Anterior cingulate cortex (tissue), 58 donors: ENCODE measurements at places on chromosomes 1 and 21.

DNA sequence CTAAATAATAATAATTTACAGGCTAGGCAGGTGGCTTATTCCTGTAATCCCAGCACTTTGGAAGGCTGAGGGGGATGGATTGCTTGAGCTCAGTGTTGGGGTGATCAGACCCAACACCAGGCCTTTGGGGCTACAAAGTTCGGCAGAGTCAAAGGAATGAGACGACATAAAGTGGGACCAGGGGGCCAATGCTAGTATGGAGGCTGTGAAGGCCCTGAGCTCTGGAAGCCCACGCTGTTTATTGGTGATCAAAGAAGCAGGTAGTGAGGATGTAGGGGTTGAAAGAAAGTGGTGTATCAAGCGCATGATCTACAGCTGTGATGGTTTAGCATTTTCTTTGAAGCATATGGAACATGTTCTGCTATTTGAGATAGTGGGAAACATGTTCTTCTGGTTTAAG is 5.6 kb downstream of the BTBD8 start:
- DNase-seq = no peak

- no peak for DNase-seq
These were observed 173.2 kb downstream of the LBR start for GRCh38 chr1:225254676-225255075.

- DNase-seq = no peak
These were observed 1.8 kb downstream of the PIK3R3 start for GRCh38 chr1:46130606-46131005.

DNA sequence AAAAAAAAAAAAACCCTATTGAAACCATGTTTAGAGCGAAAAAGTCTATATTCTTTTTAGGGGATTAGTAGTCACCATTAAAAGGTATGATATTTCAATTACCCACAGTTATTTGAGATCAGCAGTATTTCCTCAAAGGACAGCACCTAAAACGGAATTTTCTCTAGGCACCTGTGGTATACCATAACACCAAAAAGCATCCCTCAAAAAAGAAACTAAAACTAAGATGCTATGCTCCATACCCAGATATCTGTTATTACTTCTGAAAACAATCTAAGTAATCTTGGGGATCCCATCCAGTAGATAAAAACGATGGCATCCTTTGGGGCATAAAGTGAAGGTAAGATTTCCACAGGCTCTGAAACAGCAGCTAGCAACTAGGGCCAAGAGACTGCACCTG is 89.0 kb downstream of the RERE start:
- DNase-seq = no peak

DNA sequence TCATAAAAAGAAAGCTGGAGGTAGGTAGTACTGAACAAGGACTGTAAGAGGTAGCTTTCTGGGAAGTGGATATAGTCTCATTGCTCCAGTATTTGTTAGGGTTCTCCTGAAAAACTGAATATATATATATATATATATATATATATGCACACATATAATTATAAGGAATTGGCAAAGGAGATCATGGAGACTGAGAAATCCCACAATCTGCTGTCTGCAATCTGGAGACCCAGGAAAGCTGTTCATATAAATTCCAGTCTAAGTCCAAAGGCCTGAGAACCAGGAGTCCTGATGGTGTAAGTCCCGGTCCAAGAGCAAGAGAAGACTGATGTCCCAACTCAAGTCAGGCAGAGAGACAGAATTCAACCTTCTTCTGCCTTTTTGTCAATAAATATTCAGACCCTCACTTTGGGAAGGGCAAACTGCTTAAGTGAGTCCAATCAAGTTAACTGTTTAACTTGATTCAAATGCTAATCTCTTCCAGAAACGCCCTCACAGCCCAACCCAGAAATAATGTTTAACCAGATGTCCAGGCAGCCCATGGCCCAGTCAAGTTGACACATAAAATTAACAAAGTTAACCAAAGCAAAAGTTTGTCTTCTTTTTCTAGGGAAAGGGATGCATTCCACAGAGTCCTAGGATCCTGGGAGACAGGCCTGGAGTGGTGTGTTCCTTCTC is 225.3 kb upstream of the KAZN start:
- no peak for DNase-seq

DNA sequence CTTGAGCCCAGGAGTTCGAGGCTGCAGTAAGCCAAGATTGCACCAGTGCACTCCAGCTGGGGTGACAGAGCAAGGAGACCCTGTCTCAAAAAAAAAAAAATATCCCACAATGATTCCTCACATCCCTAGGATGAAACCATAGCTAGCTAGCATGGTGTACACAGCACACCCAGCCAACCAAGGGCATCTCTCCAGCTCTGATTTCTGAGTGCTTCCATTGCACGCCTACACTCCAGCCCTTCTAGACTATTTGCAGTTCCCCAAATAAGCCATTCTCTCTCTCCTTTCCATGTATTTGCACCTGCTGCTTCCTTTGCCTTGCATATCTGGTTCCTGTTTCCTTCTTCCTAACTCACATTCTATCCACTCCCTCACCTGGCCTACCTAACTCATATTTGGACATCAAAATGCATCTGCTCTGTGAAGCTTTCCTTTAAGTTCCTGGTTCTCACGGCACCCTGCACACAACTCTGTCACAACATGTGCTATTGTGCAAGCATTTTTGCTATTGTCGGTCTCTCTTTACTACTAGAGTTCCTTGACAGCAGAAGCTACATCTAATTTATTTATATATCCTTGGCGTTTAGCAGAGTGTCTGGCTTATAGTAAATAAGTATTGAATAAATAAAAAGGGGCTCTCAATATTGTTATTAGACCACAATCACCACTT is 2.4 kb upstream of the ELAPOR1 start:
- DNase-seq = peak; percentile 13

DNA sequence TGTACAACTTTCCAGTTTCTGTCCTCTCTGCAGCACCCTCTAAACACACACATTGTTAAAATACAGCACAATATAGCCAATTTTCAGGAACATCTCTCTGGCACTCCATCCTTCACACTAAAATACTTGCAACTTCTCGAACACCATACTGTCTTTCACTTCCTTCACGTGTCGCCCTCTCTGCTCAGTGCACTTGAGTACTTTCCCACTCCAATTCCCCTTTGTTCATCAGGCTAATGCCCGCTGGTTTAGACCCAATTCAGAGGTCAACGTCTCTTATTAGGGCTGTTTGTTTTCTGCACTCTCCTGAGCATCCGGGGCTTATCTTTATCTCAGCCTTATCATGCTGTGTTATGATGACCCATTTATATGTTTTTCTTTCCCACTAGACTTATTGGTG is 238.2 kb upstream of the SGIP1 start:
- no peak for DNase-seq

- DNase-seq = peak; percentile 48
These were observed 5.7 kb downstream of the GJB3 start for GRCh38 chr1:34786521-34787325.

DNA sequence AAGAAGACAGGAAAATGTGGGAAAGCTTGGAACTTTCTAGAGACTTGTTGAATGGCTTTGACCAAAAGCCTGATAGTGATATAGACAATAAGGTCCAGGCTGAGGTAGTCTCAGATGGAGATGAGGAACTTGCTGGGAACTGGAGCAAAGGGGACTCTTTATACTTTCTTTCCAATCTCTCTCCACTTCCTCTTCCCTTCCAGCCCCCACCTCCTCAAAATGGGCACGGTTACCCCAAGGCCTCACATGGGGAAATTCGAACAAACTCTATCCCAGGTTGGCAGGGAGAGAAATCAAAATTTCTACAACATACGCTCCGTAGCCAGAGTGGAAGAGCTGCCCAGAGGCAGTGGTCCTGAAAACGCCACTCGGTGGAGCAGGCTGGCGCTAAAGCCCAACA is 15.2 kb downstream of the PPT1 start:
- no peak for DNase-seq

GRCh38 chr1:212020975-212021374 is 14.4 kb downstream of the INTS7 start:
- DNase-seq = no peak

- DNase-seq = no peak
These were observed 309.4 kb downstream of the NFIA start for GRCh38 chr1:61391730-61392129.

- peak; percentile 35 for DNase-seq
These were observed 8.6 kb downstream of the FMOD start for GRCh38 chr1:203342192-203342940.

DNA sequence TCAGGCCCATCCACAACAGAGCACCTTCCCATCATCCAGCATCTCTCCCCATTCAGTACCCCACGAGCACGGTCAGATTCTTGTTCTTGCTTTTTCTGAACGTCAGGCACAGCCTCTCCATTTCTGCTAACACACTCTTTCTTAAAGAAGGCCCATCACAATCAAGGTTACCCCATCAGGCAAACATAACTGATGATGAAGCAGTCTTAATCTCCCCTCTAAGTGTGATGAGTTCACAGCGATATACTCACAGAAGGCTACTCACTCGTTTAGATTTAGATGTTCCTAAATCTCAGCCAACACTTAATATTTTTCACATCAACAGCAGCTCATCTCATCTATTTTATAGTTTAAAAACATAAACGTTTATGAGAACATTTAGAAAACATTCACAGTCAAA is 75.6 kb downstream of the ADSS2 start:
- DNase-seq = no peak

- DNase-seq = no peak
These were observed 426.1 kb downstream of the PTPRC start for GRCh38 chr1:199064971-199065370.

- DNase-seq = no peak
These were observed 518.8 kb downstream of the ADGRL2 start for GRCh38 chr1:82319546-82319945.

DNA sequence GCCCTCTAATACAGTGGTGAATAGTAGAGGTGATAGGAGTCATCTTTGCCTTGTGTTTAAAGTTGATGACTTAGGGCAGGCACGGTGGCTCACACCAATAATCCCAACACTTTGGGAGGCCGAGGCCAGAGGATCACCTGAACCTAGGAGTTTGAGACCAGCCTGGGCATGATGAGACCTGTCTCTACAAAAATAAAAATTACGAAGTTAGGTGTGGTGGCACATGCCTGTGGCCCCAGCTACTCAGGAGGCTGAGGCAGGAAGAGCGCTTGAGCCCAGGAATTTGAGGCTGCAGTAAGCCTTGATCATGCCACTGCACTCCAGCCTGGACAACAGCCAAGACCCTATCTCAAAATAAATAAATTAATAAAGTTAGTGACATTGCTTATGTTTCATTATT is 26.6 kb downstream of the CAPZA1 start:
- no peak for DNase-seq

DNA sequence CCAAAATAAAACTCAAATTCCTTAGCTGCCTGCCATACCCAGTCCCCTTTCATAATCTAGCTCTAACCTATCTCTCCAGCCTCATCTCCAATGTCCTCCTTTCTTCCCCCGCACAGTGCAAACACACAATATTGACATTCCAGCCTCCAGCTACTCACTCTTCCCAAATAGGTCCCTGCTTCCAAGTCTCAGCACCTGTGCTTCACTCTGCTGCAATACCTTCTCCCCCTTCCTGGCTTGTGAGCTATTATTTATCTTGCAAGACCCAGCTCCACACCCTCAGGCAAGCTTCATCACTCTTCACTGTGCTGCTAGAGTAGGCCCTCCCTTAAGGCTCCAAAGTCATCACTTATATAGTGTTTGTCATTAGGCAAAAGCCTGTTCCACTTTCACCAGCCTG is 9.7 kb downstream of the PLPP3 start:
- no peak for DNase-seq

- no peak for DNase-seq
These were observed 1.0 kb upstream of the ENO1 start for GRCh38 chr1:8879464-8879921.

DNA sequence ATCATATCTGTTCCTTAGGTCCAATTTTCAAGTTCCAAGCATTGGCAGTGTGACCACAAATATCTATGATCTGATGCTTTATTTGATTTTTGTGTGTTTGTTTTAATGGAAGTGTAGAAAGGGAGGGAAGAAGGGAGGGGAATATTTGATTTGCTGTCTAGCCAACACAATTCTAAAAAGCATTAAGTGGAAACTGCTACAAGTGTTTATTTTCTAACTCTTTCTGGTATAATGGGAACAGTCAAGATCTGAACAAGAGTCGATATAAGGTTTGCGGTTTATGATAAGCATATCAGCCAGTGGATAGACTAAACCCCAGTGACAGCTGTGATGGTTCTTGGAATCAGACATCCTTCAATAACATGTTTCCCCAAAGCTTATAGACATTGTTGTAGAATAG is 267.8 kb upstream of the SNX7 start:
- DNase-seq = no peak
